ENCODE measurements at places on chromosomes 3 and 15.

DNA sequence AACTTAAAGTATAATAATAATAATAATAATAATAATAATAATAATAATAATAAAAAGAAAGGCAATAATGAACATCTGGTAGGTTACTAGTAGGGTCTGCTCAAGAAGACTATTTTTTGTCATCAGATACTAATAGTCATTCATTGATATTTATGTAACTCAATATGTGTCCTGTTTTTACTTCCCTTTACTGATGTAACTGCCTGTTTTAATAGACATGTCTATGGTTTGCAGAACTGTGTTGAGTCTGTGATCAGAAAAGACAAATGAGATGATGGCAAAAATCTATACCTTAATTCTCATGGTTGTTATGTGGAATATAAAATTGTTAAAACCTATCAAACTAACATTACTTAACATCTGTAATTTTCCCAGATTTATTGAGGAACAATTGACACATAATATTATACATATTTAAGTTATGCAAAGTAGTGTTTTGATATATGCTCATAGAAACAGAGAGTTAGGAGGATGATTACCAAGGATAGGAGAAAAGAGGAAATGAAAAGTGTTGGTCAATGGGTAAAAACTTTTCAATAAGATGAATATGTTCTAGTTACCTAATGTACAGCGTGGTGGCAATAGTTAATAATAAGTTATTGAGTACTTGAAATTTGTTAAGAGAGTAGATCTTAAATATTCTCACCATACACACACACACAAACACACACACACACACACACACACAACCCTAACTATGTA, 699.4 kb downstream of the ZPLD1 start:
- DNase-seq, result no peak

DNA sequence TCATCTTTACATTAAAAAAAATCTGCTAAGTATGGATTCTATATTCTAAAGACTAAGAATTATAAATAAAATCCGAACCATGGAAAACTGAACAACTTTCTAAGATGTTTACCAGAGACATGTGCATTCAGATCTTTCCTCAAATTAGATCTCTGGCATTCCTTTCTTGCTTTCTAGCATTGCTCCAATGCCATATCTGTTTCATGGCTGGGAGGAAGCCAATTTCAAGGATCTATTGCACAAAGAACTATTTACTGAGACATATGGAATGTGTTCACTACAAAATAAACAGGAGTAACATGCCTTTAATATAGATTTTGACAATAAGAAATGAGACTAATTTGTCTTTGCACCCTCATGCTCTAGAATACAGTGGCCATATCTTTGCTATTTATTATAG, 45.1 kb upstream of the NANOGP8 start:
- no peak for DNase-seq

GRCh38 chr3:20462226-20462625, 276.2 kb upstream of the SGO1 start:
- no peak for DNase-seq

DNA sequence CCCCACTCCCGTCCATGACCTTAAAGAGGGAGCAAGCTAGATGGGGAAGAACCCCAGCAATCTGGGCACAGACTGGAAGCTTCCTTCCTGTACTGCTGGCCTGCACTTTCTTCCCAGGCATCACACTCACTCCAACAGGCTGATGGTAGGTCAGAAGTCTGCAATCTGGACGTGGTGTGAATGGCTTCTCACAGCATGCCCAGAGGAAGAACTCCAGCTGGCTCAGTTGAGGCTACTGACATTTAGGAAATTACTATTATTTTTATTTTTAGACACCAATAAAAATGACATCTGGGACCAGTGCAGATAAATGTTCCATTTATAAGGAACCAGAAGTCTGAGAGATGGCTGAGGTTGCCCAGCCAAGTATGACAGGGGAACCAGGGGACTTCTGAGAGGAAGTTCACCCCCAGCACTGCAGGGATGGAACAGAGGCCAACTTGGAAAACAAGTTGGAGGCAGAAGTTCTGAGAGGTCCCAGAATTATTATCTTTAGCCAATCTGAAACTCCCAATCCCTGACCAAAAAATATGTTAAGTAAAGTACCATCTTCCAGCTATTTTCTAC, 163.8 kb upstream of the CTNNB1 start:
- DNase-seq, result no peak

GRCh38 chr3:85193565-85193964, 234.8 kb downstream of the CADM2 start:
- no peak for DNase-seq

- DNase-seq, result no peak
Measured at GRCh38 chr3:72123908-72124441, 339.0 kb upstream of the PROK2 start.

- DNase-seq, result no peak
Measured at GRCh38 chr3:117989982-117990381, 1044.7 kb downstream of the IGSF11 start.

DNA sequence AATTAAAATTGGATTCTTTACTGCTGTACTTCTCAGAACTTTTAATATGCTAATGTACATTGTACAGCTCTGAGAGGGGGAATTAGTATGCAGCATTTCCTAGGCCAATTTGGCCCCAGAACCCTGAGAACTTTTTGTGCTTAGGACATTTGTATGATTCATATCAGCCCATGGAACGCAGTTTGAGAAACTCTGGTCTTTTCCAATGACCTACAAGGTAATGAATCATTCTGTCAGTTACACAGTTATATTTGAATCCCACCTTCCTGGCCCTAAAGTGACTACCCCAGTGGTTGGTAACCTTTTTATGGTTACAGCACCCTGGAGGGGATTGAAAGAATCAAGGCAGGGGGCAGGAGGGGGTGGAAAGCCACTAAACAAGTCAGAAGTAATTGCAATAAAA, 25.6 kb upstream of the KBTBD12 start:
- DNase-seq, result no peak

- DNase-seq, result no peak
Measured at GRCh38 chr3:161523916-161524315, 27.3 kb downstream of the OTOL1 start.

- no peak for DNase-seq
Measured at GRCh38 chr15:34796847-34797435, 1.6 kb upstream of the ACTC1 start.

DNA sequence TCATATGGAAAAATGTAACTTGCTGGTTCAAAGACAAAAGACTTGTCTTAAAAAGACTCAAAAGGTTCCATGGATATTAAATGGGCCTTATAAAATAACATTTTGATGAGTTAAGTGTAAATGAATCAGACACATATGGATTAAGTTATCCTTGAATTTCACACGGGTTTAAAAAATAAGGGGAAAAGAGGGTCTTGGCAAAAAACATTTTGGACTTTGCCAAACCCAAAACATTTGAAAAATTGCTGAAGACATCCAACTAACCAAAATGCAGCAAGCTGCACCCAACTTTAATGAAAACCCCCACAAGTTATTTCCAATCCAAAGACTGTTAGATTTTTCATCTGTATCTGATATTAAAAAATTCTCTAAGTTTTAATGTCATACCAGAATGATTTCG, 200.7 kb downstream of the MEIS2 start:
- no peak for DNase-seq

GRCh38 chr3:65576228-65576627, 462.5 kb downstream of the MAGI1 start:
- DNase-seq, result no peak

- no peak for DNase-seq
Measured at GRCh38 chr15:23069496-23070166, 30.3 kb upstream of the TUBGCP5 start.

- no peak for DNase-seq
Measured at GRCh38 chr3:177263615-177264368, 66.5 kb upstream of the TBL1XR1 start.

DNA sequence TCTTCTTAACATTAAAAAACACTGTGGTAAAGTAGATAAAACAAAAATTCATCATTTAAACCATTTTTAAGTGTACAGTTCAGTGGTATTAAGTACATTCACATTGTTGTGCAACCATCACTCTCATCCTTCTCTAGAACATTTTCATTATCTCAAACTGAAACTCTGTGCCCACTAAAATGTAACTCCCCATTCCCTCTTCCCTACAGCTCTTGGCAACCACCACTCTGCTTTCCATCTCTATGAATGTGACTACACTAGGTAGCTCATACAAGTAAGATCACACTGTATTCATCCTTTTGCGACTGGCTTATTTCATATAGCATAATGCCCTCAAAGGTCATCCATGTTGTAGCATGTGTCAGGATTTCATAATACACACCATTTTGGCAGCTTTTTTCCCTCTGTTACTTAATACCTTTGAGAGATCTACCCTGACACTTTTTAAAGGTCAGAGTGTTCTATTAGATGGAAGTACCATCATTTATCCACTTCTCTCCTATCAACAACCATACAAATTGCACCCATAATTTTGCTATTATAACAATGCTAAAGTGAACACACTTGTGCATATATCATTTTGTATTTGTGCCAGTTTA, 42.9 kb upstream of the FRMD4B start:
- DNase-seq, result no peak

GRCh38 chr3:107822308-107822707, 268.5 kb downstream of the CD47 start:
- no peak for DNase-seq

- no peak for DNase-seq
Measured at GRCh38 chr3:50245251-50245745, 9.3 kb downstream of the GNAI2 start.

DNA sequence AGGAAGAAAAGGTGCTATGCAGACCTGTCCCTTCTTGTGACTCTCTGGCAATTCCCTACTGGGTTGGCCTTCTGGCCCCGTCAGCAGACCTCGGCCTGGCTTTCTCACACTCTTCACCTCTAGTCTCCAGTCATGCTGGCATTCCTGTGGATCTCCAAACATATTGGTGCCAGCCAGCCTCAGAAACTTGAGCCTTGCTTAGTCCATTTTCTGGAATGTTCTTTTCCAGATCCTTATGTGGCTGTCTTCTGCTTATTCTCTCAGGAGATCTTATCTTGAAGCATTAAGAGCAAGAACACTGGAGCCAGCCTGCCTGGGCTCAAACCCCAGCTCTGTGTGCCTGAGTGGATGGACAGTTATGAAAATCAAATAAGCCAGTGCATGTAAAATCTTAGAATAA, 88.2 kb upstream of the NTRK3 start:
- DNase-seq, result no peak

GRCh38 chr15:77716632-77717332, 84.1 kb upstream of the LINGO1 start:
- no peak for DNase-seq

GRCh38 chr15:89657686-89658200, 2.5 kb upstream of the KIF7 start:
- no peak for DNase-seq

Measured in cortex of kidney (tissue), 1 donor.